ENCODE measurements at places on chromosomes 7 and 10.

- DNase-seq = no peak
Observed at GRCh38 chr7:29102558-29103151, 43.7 kb downstream of the CPVL start.

DNA sequence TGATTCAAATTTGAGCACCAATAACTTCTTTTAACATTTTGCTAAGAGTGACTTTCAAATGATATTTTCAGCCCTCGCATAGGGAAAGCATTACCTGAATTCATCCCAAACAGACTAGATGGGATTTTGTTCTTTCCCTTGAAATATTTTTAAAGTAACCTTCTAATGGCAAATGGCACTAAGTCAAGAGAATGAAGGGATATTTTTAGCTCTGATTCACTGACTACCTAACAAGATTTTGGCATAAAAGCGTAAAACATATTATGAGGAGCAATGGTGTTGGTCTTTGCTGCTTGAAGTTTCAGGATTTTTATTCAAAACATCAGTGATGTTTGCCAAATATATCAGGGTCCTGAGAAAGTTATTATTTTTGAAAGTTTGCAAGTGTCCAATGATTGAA is 290.3 kb downstream of the CDK14 start:
- DNase-seq = no peak

DNA sequence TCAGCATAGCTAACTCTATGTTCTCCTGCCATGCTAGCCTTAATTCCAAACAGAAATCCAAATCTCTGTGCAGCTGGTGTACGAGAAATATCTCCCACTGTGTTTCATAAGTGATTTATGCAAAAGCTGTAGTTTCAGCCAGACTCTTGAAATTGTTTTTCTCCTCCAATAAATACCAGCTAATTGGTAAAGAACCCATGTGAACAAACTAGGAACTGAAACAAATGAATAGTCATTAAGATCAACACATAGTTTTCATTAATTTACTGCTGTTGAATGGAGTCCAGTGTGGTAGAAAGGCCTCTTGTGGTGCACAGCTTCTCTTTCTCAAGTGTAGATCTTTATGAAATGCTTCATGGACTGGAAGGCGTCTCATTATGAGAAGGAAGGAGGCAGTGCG is 18.4 kb downstream of the PPP1R17 start:
- no peak for DNase-seq

GRCh38 chr10:95315509-95315908 is 24.7 kb upstream of the PDLIM1 start:
- no peak for DNase-seq

DNA sequence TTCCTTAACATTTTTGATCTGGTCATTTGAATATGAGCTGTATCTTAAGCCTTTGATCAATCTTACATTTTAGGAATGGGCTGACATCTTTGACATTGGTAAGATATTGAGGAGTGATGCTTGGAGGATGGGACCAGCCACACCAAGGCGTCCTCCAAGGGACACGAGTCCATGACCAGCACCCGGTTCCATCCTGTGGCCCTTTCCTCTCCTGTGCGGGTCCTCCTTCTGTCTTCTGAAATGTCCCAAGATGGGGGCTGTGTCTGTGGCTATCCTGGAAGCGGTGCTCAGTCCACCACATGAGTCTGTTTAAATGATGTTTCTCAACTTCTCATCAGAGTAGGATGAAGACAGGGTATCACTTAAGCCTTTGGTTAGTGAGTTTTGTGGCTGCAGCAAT is 67.3 kb upstream of the SHH start:
- no peak for DNase-seq

DNA sequence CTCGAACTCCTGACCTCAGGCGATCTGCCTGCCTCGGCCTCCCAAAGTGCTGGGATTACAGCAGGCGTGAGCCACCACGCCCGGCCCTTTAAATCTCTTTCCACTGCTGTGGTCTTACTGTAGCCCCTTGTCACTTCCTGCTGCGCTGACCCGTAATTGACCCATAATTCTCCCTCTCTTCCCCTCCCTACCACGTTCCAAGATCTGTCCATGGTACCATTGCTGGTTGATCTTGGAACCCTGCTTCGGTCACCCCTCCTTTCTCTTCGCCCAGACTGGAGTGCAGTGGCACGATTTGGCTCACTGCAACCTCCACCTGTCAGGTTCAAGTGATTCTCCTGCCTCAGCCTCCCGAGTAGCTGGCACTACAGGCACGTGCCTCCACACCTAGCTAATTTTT is 6.5 kb downstream of the POR start:
- DNase-seq = no peak

All from central memory CD8-positive, alpha-beta T cell (primary cell).